Activated T-cell treated with anti-CD3 and anti-CD28 coated beads, Interleukin-2, amount 50 U/mL, for 24 hours (primary cell): ENCODE measurements at places on chromosomes 4 and X.
A peak's percentile ranks its signal among the peaks of the same experiment; 100 is the strongest.

DNA sequence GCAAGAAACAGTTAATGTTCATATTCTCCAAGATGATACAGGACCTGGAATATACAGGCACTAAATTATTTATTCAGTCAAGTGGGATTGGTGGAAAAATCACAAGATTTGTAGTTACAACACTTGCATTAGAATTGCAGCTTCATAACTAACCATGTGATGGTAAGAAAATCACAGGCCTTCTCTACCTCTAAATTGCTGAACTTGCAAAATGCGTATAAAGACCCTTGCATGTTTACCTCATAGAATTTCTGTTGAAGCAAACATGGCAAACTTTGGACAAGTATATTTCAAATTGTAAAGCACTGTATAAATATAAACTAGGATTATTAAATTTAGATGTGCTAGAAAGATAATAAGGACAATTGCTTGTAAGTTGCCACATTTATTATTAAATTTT is 215.1 kb downstream of the TMA16 start:
- DNase-seq: no peak

- DNase-seq: no peak
These were observed 27.9 kb upstream of the SLITRK4 start for GRCh38 chrX:143663755-143664154.

- DNase-seq: no peak
These were observed 185.9 kb downstream of the STK32B start for GRCh38 chr4:5237086-5237660.

GRCh38 chr4:163600727-163601126 is 106.2 kb downstream of the TMA16 start:
- DNase-seq: no peak

GRCh38 chr4:83282049-83282535 is 2.5 kb downstream of the COQ2 start:
- no peak for DNase-seq

DNA sequence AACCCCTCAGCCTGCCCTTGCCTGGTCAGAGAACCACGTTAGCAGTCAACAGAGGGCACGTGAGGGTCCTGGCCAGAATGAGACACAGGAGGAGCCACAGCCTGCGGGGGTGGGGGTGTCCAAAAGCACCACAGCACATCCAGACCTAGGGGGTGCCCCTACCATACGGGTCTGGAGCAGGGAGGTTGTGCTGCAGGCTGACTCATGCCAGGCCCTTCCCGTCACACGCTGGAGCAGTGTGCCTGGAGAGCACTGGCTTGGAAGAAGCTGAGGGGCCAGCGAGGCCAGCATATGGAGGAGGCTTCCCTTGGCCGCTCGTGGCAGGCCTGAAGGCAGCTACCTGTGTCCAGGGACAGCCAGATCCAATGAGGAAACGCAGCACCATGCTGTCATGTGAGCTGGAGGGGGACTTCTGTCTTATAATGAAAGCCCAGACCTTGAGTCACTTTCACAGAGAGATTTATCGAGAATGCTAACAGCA is 1.5 kb upstream of the IRAK1 start:
- peak; percentile 52 for DNase-seq

DNA sequence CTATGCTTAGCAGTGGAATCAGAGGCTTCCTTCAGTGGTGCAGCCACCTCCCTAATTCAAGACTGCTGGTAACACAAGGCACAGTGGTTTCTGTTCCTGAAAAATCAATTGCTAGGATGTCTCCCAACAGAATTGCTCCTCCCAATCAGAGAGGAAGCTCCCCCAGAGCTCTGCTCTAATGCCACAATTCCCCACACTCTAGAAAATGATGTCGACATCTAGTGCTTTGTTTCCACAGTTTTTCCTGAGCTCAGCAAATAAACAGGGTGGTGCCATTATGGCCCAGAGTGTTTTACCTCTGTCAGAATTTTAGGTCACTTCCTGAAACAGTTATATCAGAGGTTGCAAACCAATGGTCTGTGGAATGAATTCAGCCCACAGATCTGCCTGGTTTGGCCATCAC is 24.7 kb downstream of the TAB3 start:
- no peak for DNase-seq

GRCh38 chr4:102501447-102501696 is 213 bp downstream of the NFKB1 start:
- DNase-seq: no peak

DNA sequence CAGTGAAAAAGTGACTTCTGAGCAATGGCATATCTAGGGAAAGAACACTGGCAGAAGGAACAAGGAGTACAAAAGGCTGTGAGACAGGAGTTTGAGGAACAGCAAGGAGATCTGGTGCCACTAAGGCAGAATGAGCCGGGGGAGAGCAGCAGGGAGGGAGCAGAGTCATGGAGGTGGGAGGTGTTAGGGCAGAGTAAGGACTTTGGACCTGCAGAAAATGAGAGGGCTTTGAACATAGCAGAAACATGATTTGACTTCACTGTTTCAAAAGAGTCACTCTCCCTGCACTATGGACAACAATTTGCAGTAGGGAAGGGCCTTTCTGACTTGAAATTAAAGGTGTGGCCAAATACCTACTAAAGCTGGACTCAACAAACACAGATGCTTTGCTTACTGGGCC is 356.2 kb downstream of the ADGRL3 start:
- no peak for DNase-seq

DNA sequence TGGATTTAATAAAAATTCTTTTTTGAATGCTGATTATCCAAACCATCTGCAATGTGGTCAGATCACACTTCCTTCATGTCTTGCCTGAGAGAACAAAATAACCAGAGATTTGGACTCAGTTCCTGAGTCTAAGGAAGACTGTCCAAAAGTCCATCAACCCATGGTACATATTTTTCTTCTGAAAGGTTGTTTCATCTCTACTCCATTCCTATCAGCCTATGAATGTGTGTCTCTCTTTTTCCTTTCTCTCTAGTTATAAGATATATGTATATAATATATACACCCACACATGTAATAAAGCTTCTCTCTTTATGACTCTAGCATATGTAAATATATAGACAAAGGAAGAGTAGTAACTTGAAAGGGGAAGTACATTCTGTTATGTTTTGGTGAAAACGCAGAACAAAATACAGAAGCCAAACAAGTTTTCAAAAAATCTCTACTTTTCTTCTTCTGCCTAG is 226.9 kb downstream of the ARHGAP24 start:
- DNase-seq: no peak

DNA sequence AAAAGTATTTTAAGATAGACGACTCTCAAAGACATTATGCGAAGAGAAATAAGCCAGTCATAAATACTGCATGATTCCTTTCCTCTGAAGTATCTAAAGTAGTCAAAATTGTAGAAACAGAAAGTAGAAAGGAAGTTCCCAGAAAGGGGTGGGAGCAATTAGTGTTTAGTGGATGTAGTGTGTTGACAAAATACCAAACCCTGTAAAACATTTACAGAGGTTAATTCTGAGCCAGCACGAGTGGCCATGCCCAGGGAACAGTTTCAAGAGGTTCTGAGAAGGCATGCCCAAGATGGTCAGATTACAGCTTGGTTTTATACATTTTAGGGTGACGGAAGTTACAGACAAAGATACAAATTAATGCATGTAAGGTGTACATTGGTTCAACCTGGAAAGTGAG is 34.4 kb upstream of the SLC25A4 start:
- no peak for DNase-seq

GRCh38 chr4:145881989-145882388 is 56.6 kb downstream of the ZNF827 start:
- DNase-seq: no peak

- no peak for DNase-seq
These were observed 58.6 kb upstream of the ALB start for GRCh38 chr4:73345399-73345975.

DNA sequence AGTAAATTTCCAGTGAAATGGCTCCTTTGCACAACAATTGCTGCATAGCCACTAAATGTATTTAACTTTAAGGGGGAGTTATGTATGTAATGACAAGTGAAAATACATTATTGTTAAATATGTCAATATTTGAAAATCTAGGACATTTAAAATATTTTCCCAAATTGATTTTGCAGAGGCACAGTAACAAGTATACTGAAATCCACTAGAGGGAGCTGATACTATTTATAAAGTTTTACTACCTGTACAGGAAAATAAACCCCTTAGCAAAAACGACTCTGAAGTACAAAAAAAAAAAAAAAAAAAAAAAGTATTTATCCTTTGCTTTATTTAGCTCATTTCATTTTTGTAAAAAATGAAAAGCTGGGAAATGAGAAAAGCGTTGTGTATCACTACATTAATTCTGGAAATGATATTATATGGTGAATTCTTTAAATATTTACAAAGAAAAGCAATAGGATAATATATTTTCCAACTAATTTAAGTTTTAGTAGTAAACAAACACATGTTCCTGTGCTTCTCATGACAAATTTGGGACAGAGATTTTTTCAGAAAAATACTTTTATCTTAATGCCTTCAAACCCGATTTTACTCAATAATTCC is 727.7 kb downstream of the DMD start:
- no peak for DNase-seq

DNA sequence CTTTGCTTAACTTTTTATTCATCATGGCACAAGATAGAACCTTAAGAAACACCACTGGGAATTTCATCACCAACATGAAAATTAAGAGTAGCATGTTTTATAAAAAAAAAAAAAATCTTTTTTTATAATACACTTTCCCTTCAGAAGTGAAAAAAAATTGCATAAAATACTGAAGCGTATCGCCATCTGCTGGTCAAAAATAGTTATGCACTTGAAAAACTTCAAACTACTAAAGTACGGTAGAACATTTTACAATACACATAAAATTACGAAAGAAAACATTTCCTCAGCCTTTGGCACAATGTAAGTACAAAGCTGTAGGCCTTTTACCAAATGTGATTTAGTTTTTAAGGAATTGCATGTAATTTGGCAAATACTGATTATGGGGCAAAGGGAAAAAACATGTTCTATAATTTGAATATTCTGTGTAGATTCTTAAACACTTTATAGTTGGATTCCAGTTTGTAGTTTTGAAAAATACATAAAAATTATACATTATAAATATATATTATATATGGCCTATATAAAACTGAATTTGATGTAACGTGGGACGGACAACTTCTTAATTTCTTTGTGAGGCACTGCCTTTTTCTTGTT is 26.5 kb downstream of the HCCS start:
- no peak for DNase-seq

DNA sequence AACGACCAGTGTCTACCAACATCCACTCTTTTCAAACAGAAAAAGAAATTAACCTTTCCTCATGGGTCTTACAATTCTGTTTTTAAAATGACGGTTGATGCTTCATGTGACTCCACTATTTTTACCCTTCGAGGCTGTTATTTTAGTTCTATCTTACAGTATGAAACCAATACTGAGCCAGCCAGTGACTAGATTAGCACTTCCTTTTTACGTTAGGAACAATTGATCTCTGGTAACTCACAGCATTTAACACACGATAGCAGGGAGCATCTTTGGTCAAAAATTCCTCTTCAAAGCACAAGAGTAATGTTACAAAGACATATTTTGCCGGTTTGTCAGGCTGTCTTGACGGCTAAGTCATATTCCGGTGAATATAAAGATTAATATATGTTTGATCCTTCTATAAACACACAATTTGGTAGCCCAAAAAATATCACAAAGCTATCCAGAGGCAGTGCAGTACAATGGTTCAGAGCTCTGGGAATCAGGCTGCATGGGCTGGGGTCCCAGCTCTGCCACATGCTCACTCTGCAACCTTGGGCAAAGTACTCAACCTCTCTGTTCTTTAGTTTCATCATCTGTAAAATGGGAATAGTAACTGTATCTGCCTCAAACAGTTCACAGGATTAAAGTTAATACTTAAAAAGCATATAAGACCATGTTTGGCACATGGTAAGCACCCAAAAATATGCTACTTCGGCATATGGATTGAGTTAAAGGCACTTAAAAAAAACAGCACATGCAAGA is 62.9 kb upstream of the TXK start:
- DNase-seq: no peak

- DNase-seq: no peak
These were observed 73.2 kb downstream of the RASL11B start for GRCh38 chr4:52935317-52935716.

DNA sequence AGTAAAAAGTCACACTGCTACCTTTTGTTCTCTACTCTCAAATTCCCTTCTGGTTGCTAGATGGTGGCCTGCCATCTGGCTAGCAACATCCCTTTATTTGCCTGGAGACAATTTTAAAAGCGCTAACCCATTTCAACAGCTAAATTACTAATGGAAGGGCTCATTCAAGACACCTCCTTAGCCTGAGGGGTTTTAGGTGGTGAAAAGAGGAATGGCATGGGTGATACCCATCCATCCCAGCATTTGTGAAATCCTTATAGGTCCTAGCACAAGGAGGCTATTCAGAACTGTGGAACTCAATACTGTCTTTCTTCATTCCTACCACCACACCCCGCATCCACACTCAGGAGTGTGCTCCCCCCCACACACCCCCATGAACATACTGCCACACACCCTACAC is 33.5 kb downstream of the ARHGEF9 start:
- no peak for DNase-seq

DNA sequence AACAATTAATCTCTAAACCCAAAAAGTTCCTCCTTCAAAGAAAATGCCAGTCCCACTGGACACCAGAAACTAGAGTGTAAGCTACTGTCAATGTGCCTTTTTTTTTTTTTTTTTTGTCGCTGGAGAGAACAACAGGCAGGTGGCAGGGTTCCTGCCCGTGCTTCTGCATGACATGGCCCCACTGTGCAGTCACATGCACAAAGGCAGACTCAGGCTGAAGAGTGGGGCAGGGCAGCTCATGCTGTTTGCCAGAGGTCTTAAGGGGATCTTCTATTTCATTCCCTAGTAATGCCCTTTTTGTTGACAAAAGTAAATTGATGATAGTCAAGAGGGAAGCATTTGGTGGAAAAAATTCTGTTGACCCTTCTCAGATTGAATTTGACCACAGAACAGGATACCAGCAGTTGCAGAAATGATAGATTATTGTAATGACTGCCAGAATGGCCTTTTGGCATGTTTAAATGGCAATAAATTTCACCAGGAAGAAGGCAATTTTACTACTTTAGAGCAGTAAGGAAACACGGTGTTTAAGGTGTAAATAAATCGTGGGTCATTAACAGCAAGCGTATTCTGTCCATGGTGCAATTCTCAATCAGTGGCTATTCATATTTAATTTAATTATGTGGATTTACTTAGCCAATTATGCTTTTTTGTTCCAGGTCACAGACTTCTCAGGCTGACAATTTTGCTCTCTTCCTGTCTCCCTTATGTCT is 80.9 kb downstream of the NKX6-1 start:
- no peak for DNase-seq

- DNase-seq: no peak
These were observed 18.0 kb downstream of the AIFM1 start for GRCh38 chrX:130147631-130148030.

GRCh38 chr4:12409507-12410190 is 981.0 kb upstream of the HS3ST1 start:
- no peak for DNase-seq

DNA sequence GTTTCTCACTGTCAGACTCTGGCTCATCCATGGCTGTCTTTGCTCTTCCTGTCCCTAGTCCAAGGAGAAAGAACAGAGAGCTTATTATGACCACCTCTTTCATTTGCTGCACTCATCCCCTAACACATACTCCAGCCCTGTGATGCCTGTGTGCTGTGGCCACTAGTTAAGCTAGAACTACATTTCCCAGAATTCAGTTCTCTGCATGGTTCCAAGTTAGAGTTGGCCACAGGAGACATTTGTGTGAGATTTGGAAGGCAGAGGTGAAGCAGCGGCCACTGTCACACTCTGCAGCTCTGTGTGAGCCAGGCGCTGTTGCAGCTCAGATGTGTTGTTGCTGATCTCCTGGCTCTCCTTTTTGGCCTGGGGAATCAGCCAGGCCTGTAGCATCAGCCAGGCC is 188.2 kb upstream of the ATP6AP2 start:
- DNase-seq: no peak

GRCh38 chr4:52983563-52984303 is 121.6 kb downstream of the RASL11B start:
- no peak for DNase-seq
